Frontal cortex (tissue), 4 donors: ENCODE measurements at places on chromosomes 12 and 14. TPM values are rescaled to one million over a fixed set of nuclear protein-coding genes. Genes with fewer than 3 reads are reported as not detected.

DNA sequence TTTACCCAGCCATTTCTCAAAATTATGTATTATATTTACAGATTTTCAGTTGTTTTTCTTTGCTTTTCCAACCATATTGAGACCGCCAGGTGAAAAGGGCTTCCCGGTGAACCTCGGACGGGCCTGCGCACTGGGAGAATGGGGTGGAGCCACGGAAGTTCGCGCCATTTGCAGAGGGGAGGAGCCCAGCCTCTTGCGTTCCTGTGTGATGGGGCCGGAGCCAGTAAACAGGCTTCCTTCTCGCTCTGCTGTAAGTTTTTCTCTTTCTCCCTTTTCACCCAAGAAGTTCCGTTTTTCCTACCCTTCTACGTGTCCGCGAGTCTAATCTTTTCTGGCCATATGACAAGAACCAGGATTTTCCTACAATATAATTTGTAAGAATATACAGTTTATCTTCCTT is 1108.8 kb upstream of the SEL1L start:
- no peak for DNase-seq

Gene MYRFL
- 0.82 TPM for total RNA-seq

GRCh38 chr14:102955636-102956408 is 33.4 kb downstream of the AMN start:
- DNase-seq = no peak

Gene ACSS3
- total RNA-seq = 4.1 TPM

- no peak for DNase-seq
Observed at GRCh38 chr12:122721057-122721545, 4.5 kb upstream of the HCAR3 start.

GRCh38 chr12:89678225-89678624 is 30.4 kb downstream of the ATP2B1 start:
- DNase-seq = no peak

DNA sequence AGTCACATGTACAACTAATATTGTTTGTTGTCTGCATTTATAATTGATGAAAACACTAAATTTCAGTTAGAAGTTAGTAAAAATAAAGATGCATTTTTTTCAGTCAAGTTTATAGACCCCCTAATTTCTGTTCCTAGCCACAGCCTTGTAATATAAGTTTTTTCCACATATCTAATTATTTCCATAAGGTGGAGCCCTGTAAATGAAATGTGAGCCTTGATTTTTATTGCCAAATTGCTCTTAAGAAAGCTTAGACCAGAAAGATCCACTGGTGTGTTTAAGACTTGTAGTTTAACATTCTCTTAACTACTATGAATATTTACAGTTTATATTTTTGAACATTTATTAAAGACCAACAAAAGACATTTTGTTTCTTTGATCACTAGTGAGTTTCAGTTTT is 322.1 kb upstream of the RGS6 start:
- DNase-seq = no peak

DNA sequence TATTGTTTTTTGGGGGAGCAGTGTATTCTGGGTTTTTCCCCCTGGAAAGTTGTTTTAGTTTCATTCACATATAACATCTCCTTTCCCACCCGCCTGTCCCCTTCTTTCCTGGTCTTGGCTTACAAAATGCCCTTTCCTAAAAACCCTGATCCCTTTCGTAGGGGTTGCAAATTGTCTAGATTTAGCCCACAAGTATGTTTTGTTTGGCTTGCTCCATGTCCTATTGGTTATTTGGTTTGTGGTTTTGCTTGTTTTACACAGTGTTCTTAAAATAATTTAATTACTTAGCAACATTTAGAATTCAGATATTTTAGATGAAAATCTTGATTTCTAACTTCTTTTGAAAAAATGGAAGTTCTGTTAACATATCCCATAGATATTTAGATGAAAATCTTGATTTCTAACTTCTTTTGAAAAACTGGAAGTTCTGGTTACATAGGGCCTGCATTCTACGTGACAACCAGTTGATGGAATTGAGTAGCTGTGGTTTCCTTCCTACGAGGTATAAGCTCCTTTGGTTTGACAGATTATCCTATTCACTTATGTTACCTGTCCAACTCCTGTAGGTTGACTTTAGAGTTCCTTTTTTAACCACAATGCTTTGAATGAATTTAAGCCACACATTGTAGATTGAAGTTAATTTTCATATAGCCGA is 89.2 kb upstream of the TMEM263 start:
- DNase-seq = no peak

DNA sequence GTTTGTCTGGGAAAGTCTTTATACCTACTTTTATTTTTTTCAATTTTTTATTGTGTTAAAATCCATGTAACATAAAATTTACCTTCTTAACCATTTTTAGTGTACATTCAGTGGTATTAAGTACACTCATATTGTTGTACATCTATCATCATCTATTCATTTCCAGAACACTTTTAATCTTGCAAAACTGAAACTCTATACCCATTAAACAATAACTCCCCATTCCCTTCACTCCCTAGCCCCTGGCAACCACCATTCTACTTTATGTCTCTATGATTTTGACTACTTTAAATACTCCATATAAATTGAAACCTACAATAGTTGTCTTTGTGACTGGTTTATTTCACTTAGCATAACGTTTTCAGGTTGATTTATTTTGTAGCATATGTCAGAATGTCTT is 131.9 kb upstream of the SLC38A2 start:
- DNase-seq = no peak

Gene CIDEB
- total RNA-seq = 2.0 TPM

Gene FZD10
- 0.41 TPM for total RNA-seq
